Astrocyte of the hippocampus (primary cell): ENCODE measurements at places on chromosomes 12 and 14.
A peak's percentile ranks its signal among the peaks of the same experiment; 100 is the strongest.

DNA sequence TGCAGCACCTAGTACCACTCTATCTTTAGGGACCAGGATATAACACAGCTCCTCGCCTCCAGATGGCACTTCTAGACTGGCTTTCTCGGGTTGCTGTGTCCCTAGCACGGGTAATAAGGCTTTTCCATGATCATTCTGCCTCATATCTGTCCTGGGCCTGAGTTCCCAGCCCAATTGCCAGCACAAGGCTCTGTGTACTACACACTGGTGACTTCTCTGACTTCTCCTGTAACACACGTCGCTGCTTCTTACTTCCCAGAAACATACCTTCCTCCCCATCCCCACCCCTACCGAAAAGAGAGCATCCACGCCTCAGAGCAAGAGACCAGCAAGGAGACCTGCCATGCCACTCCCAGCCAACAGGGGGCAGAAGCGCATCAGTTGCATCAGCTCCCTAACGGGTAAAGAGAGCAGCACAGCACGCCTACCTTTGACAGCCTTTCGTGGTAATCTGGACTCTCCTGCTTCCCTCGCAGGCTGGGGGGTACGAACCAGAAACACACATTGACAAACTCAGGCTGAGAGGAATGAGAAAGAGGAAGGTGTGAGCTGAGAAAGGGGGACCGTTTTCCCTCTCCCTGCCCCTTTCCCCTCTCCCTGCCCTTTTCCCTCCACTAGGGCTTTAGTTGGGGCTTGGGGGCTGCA, 21.2 kb upstream of the ZNF740 start:
- peak; percentile 87 for DNase-seq

DNA sequence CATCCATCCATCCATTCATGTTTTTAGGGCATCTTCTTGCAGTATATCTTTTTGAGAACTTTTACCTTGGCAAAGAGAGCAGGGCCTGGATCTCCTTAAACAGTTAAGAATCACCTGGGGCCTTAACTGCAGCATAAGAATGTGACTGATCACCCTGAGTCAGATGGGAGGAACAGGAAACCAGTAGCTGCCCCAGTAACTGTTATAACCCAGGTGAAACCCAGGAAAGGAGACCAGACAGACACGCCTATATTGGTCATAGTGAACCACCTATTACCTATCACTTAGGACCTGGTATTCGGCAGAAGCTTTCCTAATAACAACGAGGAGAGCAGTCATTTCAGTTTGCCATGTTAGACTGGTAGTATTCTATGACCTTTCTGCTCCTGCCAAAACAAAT, 43.4 kb upstream of the NR2C1 start:
- DNase-seq: no peak

GRCh38 chr14:67474366-67474765, 14.2 kb downstream of the TMEM229B start:
- no peak for DNase-seq

- peak; percentile 71 for DNase-seq
These were observed 111.4 kb downstream of the EGLN3 start for GRCh38 chr14:33839193-33840076.

DNA sequence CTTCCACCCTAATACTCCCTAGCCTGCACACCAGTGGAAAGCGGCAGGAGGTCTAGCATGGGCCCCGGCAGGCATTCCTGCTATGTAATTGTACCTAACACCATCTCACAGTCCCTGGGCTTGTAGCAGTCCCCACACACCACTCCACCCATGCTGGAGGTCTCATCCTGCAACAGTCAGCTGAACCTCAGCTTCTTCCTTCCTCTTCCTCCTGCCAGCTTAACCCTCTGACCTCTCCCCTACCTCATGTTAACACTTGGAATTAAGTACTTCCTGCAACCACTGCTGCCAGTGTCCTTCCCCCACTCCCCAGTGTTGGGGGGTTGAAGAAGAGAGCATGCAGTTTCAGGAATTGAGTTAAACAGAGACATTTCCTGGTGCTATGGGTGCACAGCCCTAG, 7.6 kb downstream of the ADCY4 start:
- DNase-seq: no peak

DNA sequence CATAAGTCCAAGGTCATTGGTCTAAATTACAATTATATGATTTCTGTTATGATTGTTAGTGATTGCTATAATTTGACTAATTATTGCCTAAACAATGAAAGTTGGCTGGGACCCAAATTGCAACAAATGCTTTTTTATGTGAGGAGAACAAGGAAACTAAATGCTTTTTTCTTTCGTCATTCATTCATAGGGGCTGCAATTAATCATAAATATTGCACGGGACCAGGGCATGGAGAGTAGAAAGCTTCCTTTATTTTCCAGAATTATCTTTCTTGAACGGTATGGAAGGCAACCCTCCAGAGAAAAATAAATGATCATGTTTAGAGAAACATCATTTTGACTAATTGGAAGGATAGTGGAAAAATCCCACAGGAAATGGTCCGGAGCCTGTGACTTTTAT, 32.6 kb upstream of the ARHGAP5 start:
- DNase-seq: no peak

- peak; percentile 52 for DNase-seq
These were observed 7.5 kb downstream of the IRAK4 start for GRCh38 chr12:43766291-43766690.

DNA sequence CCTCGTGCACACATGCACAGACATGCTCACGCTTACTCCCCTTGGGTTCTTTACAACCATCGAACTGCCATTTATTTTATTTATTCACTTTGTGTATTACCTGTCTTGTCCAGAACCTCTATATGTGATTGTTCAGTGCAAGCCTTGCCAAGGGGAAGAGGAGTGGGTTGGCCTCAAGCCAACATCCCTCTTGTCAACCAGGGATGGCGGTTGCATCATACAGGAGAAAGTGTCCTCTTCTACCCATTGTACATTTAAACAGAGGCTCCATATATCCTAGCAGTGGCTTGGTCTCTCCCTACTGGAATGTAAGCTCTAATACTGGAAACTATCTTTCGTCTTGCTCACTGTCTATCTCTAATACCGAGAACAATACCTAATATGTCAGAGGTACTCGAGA, 108.4 kb downstream of the C12orf42 start:
- DNase-seq: no peak

DNA sequence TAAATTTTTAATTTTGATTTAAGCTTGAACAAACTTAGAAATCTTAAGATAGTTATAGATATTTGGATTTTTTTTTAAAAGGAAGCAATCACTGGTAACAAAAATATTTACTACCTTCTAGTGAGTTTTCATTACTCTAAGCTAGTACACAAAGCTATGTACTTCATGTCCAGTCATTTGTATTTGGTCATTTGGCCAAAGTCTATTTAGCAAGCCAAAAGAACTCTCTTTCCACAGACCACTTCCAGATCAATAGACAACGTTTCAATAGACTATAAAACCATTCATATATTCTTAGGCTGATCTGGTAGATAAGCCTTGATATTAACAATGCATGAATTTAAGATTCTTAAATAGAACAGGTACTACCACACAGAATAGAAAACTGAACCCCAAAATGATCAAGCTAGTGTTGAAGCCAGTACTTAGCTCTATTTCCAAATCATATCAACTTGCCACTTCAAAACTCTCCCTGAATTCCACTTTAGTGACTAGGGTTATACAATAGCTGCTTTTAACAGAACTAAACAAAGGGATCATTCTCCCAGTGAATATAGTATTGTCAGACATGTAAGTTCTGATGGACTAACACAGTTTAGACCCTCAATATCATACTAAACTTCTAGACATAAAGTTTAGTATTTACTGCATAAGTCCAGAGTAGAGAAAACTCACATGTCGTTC, 21.7 kb downstream of the CAPRIN2 start:
- no peak for DNase-seq

GRCh38 chr14:105899071-105899641, 372.8 kb downstream of the TMEM121 start:
- DNase-seq: no peak

- DNase-seq: peak; percentile 91
These were observed 35.9 kb upstream of the EGLN3 start for GRCh38 chr14:33986804-33987203.

GRCh38 chr14:46626876-46627275, 24.7 kb downstream of the RPL10L start:
- DNase-seq: no peak

DNA sequence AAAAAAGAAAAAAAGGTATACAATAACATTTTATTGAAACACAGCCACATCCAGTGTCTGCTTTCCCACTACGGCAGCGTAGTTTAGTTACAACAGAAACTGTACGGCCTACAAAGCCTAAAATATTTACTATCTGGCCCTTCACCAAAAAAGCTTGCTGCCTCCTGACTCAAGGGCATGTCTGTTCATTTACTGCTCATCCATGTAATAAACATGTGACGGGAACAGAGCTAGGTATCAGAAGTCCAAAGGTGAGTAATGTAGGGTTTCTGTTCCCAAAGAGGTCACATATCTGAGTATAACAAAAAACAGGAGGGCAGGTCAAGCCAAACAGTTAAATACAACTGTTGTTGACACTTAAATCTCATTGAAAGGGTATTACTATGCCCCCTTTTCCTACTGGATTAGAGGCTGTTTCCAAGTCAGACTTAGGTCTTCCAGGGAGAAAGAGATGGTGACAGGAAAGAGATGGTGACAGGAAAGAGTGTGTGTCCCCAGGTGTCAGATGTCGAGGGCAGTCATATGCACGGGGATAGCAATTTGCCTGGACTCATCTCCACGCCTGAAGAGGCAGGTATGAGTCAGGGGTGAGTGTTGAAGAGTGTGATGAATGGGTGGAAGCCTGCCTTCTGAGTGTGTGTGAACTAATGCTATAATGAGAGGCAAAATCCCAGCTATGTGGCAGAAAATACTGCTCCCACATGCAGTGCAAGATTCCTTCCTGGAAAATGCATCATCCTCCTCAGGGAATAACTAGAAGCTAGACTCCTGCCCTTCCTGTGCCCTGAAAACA, 77.7 kb downstream of the MAP3K9 start:
- no peak for DNase-seq

DNA sequence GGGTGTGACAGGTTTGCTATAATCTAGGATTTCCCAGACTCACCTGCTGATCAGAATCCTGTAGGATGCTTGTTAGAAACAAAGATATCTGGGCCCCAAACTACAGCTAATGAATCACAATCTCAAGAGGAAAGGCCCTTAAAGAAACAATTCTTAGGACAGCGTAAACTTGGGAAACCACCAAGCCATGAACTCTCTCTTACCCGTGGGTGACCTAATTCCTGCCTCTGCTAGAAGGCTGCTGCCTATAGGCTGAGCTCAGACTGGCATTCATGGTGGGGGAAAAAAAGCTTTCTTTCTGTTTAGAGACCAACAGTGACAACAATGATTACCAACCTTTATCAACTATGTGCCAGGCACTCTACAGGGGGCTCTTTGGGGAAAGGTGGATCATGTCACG, 213.9 kb upstream of the FKBP4 start:
- peak; percentile 28 for DNase-seq

- DNase-seq: peak; percentile 42
These were observed 264.4 kb downstream of the SYT1 start for GRCh38 chr12:79128956-79129355.

DNA sequence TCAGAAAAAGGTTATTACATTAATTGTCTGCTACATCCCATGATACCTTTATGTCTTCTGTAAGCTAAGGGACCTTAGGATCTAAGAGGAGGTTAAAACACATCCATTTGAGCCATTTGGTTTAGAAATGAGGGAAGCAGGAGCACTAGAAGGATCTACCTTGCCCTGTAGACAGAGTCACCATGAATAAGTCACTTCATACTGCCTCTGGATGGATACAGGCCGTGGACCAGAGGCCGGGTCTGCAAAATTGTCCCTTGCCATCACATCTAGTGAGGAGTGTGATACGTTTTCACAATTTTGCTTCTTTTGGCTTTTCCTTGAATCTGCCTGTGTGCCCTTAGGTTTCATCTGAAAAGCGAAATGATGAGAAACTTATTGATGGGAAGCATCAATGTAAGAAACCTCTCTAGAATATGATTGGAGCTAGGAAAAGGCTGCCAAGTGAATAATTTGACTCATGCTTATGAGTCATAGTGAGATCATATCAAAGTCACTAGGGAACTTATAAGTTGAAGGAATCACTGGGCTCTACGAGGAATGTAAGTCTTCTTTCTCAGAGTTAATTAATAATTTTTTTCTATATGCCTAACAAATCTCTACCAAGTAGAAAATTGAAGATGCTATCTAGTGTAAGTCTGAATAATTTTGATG, 10.8 kb downstream of the GLRX5 start:
- peak; percentile 66 for DNase-seq

DNA sequence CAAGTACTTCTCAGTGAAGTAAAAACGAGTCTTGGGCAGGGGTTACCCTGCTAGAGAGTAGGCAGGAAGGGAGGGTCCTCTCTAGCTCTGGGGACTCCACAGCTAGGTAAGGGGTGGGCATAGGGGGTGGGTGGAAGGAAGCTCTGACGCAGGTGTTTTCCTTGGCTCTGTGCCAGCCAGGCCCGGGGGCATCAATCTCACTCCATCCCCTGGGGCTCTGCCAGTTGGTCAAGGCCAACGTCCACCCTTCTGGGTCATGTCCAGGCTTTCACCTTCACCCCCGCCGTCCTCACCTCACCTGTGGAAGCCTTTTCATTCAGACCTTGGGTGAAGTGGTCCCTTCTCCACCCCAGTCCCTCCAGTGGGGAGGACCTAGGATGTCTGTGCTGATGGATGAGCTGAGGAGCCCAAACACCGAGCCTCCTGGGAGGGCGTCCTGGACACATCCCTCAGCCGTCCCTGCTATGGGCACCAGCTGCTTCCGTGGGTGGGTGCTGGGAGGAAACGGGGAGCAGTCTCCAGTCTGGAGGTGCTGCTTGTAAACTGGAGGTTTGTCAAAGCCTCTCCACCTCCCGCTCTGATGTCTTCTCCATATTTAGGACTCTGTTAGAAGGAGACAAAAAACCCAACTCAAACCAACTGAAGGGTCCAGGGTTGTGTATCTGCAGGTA, 71.5 kb upstream of the SFSWAP start:
- no peak for DNase-seq

- DNase-seq: no peak
These were observed 4.4 kb upstream of the SCAF11 start for GRCh38 chr12:45994736-45995135.

GRCh38 chr14:99009871-99010270, 262.1 kb downstream of the BCL11B start:
- peak; percentile 37 for DNase-seq

GRCh38 chr12:52200086-52200780, 8.4 kb upstream of the KRT80 start:
- DNase-seq: no peak

- no peak for DNase-seq
These were observed 1041.8 kb downstream of the VRK1 start for GRCh38 chr14:97838986-97839385.

- DNase-seq: no peak
These were observed 269.6 kb downstream of the ZFP36L1 start for GRCh38 chr14:68523326-68523610.

GRCh38 chr12:13539051-13539450, 342.5 kb downstream of the EMP1 start:
- peak; percentile 16 for DNase-seq

GRCh38 chr12:116418551-116418950, 140.6 kb upstream of the MAP1LC3B2 start:
- DNase-seq: no peak

GRCh38 chr12:50580436-50580835, 75.7 kb downstream of the DIP2B start:
- DNase-seq: no peak

GRCh38 chr12:75205558-75205957, 4.1 kb downstream of the KCNC2 start:
- DNase-seq: no peak
